Natural killer cell treated with Interleukin-12 subunit alpha and Interleukin-12 subunit beta and Interleukin-15 and Interleukin-18, amount 100 ng/mL, for 72 hours (primary cell): ENCODE measurements at places on chromosomes 7 and 10. TPM values are rescaled to one million over a fixed set of nuclear protein-coding genes. Genes with fewer than 3 reads are reported as not detected.

Gene MEST
- total RNA-seq, result 1.3 TPM

Gene NKX2-3
- total RNA-seq, result not detected

Gene SERPINE1
- total RNA-seq, result not detected

Gene GIMAP6
- 88.4 TPM for total RNA-seq

Gene JAKMIP3
- not detected for total RNA-seq

Gene PTF1A
- total RNA-seq, result not detected

Gene HOXA11
- 0.20 TPM for total RNA-seq

Gene SPDYE5
- not detected for total RNA-seq

Gene BEND7
- not detected for total RNA-seq
